EH (cell line): ENCODE measurements at places on chromosomes 5 and 9.

DNA sequence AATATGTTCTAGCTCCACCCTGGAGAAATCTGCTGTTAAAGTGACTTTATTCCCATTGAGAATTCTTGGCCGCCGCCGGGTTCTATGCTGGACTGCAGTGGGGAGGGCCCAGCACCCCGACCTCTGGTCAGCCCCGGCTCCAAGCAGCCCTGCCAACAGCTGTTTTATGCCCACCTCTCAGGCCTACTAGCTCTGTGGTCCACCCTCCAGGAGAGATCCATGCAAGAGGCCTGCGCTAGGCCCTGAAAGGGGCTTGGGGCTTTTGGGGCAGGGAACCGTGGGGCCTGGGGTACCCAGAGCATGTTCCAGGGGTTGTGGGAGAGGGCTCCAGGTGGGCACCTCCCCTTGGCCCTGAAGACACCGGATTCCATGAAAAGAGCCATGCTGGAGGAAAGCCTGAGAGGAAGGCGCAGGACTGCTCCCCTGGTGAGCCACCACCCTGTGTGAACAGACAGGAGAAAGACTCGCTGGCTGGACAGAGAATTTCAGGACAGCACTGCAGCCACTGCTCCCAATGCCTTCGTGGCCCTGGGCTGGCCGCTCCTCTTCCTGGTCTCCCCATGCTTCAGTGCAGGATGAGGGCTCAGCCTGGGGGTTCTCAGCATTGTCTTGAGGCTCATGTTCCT, 44.6 kb upstream of the RUFY1 start:
- DNase-seq, result no peak

DNA sequence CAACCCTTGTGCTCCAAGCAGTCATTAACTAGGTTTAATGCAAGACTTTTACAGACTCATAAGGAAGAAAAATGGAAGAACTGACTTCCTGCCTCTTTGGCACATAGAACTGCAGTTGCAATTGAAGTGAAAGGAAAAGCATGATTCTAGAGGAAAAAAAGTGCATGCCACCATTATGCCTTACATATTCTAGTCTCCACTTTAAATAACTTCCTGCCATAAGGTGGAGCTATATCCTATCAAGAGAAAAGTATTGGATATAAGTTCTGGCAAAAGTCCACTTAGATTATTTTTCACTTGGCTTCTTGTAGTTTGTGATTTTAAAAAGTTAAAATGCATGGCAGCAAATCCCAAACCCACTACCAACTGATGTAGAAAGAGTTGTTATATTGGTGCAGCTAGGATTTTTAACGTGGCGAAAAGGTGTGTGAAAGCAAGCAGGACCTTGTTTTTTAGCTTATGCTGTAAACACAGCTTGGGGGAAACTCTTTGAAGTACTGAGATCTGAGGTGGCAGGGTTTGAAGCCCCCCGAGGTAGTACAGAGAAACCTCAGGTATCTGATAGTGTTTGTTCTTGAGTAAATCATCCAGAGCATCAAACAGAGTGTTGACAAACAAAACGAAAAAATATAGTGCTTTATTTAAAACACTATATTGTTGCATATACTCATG, 117.9 kb downstream of the ANXA1 start:
- peak; percentile 6 for DNase-seq

DNA sequence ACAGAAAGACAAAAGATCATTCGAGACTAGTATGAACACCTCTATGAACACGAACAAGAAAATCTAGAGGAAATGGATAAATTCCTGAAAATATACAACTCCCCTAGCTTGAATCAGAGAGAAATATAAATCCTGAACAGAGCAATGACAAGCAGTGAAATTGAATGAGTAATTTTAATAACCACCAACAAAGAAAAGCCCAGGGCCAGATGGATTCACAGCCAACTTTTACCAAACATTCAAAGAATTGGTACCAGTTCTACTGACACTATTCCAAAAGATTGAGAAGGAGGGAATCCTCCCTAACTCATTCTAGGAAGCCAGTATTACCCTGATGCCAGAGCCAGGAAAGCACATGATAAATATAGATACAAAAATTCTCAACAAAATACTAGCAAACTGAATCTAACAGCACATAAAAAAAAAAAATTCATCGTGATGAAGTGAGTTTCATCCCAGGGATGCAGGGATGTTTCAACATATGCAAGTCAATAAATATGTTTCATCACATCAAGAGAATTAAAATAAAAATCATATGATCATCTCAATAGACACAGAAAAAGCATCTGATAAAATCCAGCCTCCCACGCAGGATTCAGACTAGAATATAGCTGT, 25.2 kb upstream of the PTGER4 start:
- DNase-seq, result peak; percentile 42

GRCh38 chr5:7078101-7078500, 317.8 kb upstream of the ADCY2 start:
- DNase-seq, result no peak

GRCh38 chr9:72971411-72971810, 18.6 kb upstream of the ALDH1A1 start:
- DNase-seq, result no peak

DNA sequence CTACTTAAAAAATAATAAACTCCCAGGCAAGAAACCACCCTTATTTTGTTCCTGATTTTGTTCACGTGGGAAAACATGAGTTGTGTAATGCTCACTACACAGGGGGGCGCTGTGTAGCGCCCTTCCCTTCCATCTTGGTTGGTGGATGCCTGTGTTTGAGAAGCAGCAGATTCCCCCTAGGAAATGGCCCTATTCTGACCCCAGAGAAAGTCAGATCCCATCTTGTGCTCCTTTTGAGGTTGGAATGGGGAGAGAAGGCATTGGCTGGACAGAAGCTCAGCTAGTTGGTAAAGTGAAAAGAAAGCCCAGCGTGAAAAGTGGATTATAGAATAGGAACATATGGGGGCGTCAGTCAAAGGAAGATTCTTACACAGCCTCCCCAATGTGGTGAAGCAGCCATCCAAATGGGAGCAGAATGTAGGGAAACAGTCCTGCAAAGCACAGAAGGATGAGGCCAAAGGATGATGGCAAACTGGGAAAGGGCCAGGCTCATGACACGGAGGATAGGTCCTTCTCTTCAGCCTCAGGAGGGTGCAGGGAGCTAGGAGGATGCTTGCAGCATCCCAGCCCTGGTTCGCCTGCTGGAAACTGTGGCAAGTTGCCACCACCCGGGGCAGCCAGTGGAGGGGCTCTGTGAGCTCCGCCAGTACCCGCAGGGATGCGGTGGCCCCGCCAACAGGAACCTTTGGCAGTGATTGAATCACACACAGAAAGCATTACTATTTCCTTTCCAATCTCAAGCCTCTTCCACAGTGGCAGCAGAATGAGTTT, 314.2 kb upstream of the DAP start:
- no peak for DNase-seq
